Small intestine (tissue), 16 donors: ENCODE measurements at places on chromosomes 12 and 14. TPM values are rescaled to one million over a fixed set of nuclear protein-coding genes. Genes with fewer than 3 reads are reported as not detected.

Gene PWP1
- 12.4 TPM for polyA plus RNA-seq

Gene AKAP5
- 0.49 TPM for polyA plus RNA-seq

Gene DCN
- polyA plus RNA-seq, result 55.4 TPM

Gene MORN3
- polyA plus RNA-seq, result not detected

Gene SLC5A8
- not detected for polyA plus RNA-seq
